Fibroblast of the aortic adventitia (primary cell): ENCODE measurements at places on chromosomes 12 and 14. TPM values are rescaled to one million over a fixed set of nuclear protein-coding genes. Genes with fewer than 3 reads are reported as not detected.

- DNase-seq: peak; percentile 50
Observed at GRCh38 chr12:49706351-49707127, 666 bp downstream of the FMNL3 start.

GRCh38 chr12:105024928-105025327 lies 38.8 kb downstream of the NOPCHAP1 start:
- DNase-seq: no peak

Gene CLEC6A
- not detected in 2 replicates for total RNA-seq

Gene PDE3A
- total RNA-seq: 16.2 and 17.2 TPM in 2 replicates

Gene TMTC1
- total RNA-seq: 12.8 and 54.9 TPM in 2 replicates

- no peak for DNase-seq
Observed at GRCh38 chr12:94788298-94788697, 137.9 kb upstream of the TMCC3 start.

DNA sequence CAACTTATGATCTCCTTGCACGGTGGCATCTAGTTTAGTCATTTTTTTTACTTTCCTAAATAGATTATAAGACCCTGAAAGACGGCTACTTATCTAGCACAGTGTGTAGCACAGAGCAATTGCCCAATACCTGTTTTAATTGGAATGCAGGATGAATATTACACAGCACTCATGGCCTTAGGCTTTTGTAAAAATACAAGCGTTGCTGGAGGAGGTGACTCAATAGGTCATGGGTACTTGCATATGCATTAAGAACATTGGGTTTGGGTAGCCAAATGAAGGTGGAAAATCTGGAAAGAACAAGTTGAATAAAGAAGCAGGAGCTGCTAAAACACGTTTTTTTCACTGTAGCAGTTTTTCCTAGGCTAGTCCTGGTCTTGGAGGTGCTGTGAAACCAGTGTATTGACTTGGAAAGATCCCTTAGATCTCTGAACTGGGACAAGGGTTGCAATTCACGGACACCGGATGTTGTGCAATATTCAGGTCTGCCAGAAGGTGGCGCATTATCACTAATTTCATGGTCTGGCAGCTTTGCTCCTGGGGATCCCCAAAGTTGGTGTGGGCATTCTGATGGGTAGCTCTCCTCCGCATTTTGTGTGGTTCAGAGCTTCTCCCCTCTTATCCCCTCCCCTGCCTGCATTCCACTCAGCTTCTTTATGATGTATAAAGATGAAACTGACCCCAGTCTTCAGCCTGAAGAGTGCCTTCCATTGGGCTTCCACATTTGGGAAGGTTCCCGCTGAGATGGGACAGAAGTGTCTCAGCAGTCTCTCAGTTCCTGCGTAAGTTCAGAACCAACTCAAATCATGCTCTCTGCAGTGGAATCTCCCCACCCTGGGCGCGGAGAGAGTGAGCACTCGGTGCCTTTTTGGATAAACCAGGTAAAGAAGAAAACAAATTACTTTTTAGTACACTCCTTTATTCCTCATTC lies 278.3 kb downstream of the NRXN3 start:
- peak; percentile 34 for DNase-seq

Gene TEAD4
- total RNA-seq: 14.6 and 18.9 TPM in 2 replicates

Gene KLRK1
- not detected in 2 replicates for total RNA-seq

Gene CAPZA3
- not detected in 2 replicates for total RNA-seq

Gene ITGA5
- total RNA-seq: 51.1 and 239 TPM in 2 replicates

DNA sequence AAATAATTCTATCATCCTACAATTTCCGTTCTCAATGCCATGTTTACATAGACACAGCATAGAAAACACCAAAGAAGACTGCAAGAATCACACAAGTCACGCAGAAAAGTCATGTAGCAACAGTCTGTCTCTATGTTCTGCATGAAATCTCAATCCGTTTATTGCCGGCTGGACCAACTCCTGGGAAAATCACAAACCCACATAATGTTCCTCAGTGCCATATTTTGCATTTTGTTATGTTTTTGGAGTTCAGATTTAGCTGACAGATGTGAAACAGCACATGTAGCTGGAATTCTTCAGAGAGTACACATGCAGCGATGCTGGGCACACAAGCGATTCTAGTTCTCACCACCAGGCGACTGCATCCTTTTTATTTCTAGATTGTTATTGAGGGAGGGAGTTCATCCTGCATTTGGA lies 193.1 kb downstream of the APAF1 start:
- DNase-seq: peak; percentile 4

DNA sequence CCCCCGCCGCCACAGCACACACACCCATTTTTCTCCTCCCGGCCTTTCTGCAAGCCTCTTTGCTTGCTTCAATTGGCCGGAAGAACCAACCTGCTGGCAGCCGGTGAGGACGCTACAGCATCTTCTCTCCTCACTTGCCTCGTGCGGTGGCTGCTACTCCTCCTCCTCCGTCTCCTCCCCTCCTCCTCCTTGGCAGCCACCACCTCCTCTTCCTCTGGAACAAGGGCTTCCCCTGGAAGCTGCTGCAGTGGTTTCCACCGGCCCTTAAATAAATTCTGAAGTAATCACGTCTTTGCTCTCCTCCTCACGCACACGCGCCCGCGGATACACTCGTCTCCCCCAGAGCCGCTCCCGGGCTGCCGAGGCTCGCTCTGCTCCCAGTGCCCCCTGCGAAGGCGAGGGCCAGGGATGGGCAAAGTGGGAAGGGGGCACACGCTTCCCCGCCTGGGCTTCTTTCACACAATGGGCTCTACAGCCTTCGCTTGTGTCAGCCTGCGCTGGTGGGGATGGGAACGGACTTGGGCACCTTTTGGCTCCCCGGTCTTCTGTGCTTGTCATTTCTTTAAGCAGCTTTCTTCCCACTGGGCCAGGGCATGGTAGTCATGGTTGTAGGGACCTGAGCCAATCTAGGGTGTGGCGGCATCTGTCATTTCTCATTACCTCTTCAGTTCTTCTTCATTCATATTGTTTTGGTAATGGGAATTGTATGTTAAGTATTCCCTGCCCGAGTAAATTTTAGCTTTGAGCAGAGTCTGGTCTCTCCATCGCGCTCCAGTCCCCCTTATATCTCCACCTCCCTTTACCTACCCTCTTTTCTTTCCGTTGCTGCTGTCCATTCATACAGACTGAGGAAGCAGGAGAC lies at the start of gene PPFIA2:
PPFIA2 (minus strand) TSS at position 161 of the 862 bp plus-strand sequence.
- DNase-seq: peak; percentile 22

DNA sequence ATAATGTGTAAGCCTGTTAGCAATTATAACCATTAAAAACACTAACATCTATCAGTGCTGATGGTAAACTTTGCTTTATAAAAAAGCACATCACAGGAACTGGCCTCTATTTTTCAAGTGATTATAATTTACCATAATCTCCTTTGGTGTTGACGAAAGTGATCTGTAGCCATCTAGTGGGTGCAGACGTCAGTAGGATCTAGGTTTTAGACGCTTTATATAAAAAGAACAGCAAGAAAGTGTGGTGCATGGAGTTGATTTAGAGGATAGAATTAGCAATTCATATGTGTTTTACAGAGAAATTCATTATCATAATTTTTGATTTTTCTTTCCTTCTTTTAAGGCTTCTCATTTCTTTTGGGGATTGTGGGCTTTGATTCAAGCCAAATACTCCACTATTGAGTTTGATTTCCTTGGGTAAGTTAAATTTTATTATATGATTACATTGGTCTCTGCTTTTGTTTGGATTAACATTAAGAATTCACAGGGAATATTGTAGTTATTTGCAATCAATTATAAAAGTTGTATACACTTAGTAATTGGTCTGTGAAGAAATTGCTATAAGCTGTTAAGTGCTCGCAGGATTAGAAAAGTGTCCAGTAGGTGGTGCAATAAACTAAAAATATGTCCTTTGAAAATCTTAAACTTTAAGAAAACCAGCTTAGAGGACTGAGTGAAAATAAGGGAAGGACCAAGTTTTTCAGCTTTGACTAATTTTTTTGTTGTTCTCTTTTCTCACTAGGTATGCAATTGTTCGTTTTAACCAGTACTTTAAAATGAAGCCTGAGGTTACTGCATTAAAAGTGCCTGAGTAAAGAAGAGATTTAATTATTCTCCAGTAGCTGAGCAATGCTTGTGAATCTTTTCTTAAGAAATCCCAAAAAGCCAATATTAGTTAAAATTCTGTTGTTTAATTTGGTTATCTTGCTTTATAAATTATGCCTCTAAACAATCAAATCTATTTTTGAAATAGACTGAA lies 59.5 kb downstream of the ETNK1 start:
- peak; percentile 73 for DNase-seq

Gene GPR33
- total RNA-seq: not detected in 2 replicates

Gene ARHGAP5
- total RNA-seq: 81.6 and 85.4 TPM in 2 replicates

DNA sequence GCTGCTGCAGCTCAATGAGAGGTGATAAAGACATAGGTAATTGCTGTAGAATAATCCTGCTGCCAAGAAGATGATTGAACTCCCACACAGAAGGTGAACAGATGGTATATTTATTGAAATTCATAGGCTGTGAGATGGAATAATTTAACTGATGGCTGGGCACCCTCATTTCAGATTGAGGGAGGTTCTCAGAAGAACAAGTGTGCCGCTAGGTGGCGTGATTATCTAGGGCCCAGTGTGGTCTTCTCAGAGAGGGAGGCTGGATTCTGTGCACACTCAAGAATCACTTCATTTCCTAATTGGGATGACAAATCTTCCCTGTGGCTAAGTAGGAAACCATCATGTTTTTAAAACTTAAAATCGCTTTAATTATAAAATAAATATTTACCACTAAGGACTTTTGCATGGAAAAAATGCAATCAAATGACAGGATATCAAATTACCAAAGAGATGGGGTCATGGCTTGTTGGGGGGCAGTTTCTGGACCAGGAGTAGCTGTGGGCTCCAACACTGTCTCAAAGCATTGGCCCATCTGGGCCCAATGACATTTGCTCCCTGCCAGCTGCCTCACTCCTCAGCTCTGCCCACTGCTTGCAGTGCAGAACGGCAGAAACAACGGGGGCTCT lies 132.3 kb downstream of the SNAPC1 start:
- DNase-seq: peak; percentile 69

DNA sequence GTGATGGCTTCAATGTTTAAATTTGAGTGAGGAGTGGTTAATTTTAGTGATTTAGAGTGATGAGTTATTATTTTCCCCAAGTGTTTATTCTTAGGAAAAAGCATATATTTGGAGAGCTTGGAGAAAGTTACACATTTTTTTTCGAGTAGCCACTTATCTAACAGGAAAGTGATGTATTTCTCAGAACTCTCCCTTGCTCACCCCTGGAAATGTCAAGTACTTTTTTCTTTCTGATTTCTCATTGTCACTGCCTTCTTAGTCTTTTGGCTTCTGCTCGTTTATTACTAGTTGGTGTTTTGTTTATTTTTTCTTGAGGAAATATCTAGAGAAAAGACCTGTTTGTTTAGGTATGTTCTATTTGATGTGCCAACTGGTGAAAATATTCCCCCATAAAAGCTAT lies 58.8 kb downstream of the AEBP2 start:
- no peak for DNase-seq

GRCh38 chr14:93033084-93033982 lies 82.4 kb downstream of the ITPK1 start:
- DNase-seq: no peak

Gene DCAF11
- 44.6 and 85.3 TPM in 2 replicates for total RNA-seq

Gene OTUB2
- 2.5 and 2.8 TPM in 2 replicates for total RNA-seq

GRCh38 chr14:50099335-50099734 lies 17.0 kb downstream of the VCPKMT start:
- no peak for DNase-seq

DNA sequence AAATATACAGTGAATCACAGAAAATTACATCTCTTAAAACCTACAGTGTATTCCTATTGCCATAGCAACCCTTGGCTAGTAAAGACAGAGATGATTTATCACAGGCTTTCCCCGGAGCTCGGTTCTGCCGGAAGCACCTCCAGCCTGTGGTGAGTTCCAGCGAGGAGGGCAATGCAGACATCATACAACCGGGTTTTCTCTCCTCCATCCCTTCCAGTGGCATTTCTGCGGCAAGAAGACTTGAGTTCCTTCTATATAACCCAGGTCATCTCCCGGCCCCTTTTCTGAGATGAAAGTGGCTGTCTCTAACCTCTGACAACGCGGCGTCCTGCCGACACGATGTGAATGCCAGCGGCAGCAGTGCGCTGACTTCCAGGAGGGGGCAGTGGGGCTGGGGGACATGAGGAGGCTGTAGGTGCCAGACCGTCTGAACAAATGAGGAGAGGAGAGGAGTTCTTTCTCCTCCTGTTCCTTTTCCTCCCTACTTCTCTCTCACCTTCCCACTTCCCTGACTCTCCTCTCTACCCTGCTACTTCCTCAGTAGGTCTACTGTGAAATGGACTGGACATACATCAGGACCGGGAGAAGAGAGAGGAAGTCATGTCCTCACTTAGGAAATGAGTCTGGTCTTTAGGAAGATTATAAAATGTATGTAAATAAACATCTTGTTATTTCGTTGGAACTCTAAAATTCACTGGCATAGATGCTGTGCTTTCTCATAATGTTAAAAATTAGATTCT lies 68.6 kb upstream of the MAX start:
- DNase-seq: peak; percentile 91

- no peak for DNase-seq
Observed at GRCh38 chr14:104421892-104422828, 157.4 kb upstream of the C14orf180 start.

Gene OR6C2
- total RNA-seq: not detected in 2 replicates

GRCh38 chr14:103128631-103129300 lies 5.5 kb downstream of the TNFAIP2 start:
- no peak for DNase-seq

Gene VASH1
- total RNA-seq: 4.4 and 12.7 TPM in 2 replicates

DNA sequence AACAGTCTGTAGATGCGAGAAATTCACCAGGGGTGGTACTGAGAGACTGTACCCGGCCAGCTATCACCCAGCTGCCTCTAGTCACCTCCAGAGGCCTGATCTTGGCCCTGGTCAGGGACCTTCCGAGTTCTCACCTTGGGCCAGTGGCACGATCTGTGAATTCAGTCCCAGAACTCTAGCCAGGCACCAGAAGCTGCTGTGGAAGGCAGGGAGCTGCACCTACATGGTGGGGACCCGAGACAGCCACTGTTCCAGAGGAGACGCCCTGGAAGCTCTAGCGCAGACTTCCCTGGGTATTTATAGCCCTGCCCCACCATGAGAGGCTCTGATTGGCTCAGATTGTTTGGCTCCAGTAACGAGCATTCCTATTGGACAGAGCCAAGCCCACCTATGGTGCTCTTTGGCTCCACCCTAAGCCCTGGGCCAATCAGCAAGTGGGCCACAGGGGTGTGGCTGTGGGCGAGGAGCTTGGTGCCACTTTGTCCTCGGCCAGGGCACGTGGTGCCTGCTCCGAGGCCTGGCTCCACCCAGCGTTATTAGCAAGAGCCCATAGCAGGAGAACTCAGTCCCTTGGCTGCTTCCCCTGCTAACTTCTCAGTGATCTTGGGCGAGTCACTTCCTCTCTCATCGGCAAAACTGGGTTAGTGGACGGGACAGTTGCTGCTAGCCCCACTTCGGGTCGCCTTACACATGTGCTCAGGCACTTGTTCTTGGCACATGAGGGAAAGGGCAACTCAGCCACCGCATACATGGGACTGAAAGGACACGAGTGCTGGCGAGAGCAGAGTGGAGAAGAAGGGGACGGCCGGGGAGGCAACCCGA lies 89.0 kb upstream of the BCL11B start:
- DNase-seq: no peak
